ENCODE measurements at places on chromosomes 7 and 10.
A peak's percentile ranks its signal among the peaks of the same experiment; 100 is the strongest.

DNA sequence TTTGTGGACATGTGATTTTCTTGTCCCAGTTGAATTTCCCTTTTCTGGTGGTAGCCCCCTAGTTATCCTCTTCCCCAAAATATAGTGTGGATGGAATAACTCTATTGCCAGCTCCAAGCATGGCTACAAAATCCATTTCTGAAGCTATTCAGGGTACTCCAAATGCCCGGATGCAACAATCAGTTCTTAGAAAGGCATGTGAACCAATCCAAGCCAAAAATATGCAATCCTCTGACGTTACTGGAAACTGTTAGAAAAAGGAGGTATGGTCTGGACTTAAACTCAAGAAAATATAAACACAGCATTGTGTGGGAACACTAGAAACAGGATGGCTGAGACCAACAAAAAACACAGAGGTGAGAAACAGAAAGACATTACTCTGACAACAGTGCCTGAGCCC lies 347.0 kb downstream of the GPAM start:
- no peak for DNase-seq

DNA sequence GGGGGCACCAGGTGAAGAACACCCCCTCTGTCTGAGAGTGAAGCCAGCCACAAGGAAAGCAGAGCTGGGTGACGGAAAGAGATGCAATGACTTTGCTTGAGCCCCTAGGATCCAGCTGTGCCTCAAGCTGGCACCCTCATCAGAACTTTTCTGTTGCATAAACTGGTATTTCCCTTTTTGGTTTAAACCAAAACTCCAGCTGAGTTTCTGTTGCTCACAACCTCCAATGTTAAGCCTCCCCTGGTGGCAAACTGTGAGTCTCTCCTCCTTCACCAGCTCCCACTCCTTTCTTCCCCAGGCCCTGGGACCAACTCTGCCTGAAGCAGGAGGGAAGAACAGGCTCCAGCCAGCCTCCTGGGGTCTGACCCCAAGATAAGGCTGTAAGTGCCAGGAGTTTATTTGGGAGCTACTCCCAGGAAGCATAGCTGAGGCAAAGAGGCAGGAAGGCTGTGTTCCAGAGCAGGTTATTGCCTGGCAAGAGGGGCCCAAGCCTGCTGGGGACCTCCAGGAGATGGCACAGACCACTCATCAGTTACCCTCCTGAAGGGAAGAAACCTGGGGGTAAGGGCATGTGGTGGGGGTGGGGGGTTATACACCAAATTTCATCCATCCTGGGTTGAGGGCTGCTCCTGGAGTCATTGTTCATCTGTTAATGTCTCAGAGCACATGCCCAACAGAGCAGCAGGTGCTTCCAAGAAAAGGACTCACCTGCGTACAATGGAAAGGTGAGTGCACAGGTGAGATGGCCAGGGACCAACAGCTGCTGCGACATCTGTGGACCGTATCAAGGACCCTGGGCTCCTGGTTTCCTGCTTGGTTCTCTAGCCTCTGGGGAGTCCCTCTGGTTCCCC lies 73.3 kb upstream of the NANOS1 start:
- DNase-seq, result no peak

DNA sequence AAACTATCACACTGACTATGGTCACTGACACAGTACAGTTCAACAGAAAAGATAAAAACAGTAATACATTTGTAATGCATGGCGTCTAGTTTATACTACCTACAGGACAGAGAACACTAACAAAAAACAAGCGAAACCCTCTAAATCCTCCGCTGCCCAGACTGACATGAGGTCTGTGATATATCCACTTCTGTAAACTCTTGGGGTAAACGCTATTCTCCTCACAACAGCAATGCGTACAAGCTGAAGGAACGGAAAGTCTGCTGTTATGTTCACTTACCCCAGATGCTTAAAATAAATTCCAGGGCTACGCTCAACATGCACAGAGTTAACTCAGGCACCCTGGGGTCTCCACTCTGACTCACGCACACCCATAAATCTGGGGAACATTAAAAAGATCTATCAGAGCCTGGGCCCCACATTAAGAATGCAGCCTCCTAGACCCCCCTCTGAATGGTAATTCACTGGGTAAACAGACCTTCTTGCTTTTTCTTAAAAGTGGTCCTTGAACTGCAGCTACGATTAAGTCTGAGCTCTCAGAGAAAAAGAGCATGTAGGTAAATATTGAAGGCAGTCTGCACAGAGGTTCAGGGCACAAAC lies 105.6 kb downstream of the CTBP2 start:
- no peak for DNase-seq

DNA sequence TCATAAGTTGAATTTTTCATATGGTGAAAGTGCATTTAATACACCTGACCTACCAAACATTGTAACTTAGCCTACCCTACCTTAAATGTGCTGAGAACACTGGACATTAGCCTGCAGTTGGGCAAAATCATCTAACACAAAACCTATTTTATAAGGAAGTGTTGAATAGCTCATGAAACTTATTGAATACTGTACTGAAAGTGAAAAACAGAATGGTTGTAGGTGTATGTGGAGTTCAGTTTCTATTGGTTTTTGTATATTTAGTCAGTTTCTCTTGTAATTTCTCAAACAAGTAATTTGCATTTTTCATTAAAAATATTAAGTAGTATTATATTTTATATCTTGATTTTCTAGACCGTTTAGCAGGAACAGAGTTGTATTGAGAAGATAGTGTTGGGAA lies 15.3 kb downstream of the CCDC7 start:
- DNase-seq, result no peak

DNA sequence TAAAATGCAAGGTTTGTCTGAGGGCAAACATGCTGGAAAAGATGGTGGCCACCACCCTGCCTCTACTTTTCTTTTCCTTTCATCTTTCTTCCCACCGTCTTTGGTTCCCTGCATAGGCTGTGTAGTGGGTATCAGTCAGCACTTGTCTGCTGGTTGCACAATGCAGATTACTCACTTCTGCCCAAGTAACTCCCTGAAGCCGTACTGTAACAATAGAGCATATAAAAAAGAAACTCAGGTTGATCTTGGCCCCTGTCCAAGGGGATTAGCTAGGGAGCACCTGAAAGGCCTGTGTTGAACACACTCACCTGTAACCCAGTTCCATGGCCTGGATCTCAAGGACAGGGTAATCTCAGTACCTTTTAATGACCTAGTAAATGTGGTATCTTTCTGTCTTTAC lies 533.0 kb upstream of the GALNT17 start:
- peak; percentile 67 for DNase-seq

DNA sequence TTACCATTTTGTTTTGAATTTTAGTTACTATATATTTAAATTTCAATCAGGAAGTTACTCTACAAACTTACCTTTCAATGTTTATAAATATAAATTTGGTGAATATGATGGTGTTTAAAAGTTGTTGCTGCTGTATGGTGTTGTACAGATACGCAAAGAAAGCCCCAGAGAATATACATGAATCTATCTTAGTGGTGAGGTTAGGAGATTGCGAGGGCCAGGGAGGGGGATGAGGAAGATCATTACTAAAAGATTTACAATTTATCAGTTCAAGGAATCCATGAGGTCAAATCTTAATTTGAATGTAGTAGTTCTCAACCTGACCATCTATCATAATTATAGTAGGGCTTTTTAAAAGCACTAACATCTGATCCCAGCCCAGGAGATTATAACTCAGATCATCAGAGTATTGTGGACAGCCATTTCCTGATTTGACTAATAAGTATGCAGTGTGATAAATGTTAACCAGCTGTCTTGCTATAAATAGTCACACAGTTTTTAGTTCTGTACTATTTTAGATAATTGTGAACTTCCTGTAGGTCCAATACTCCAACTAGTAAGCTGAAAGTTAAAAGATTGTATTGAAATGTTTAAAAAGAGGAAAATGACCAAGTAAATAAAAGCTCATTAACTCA lies 23.6 kb downstream of the FAM3C start:
- DNase-seq, result no peak

GRCh38 chr10:34916314-34916713 lies 101.2 kb upstream of the PARD3 start:
- no peak for DNase-seq

GRCh38 chr7:135195968-135196629 lies 15.2 kb downstream of the WDR91 start:
- DNase-seq, result no peak

- DNase-seq, result no peak
Measured at GRCh38 chr10:5570979-5571810, 46.4 kb downstream of the CALML3 start.

- DNase-seq, result no peak
Measured at GRCh38 chr7:142668495-142668894, 80.8 kb upstream of the PRSS1 start.

GRCh38 chr7:151057506-151057988 lies at the start of gene CDK5:
TSS of gene CDK5 (minus strand) at chr7:151057897. CDS start at chr7:151057848, 49 bp downstream.
- DNase-seq, result peak; percentile 49

GRCh38 chr10:132452216-132452650 lies 55.2 kb downstream of the PWWP2B start:
- DNase-seq, result no peak

DNA sequence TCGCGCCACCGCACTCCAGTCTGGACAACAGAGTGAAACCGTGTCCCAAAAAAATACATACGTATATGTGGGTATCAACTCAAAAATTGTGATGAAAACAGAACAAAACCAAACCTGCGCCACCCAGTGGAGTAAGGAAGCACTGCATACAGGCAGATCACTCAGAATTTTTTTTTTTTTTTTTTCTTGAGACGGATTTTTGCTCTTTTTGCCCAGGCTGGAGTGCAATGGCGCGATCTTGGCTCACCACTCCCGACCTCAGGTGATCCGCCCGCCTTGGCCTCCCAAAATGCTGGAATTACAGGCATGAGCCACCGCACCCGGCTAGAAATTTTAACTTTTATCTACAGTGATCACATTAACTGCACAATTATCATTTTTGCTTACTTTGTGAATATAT lies 9.1 kb upstream of the TMEM236 start:
- DNase-seq, result no peak

DNA sequence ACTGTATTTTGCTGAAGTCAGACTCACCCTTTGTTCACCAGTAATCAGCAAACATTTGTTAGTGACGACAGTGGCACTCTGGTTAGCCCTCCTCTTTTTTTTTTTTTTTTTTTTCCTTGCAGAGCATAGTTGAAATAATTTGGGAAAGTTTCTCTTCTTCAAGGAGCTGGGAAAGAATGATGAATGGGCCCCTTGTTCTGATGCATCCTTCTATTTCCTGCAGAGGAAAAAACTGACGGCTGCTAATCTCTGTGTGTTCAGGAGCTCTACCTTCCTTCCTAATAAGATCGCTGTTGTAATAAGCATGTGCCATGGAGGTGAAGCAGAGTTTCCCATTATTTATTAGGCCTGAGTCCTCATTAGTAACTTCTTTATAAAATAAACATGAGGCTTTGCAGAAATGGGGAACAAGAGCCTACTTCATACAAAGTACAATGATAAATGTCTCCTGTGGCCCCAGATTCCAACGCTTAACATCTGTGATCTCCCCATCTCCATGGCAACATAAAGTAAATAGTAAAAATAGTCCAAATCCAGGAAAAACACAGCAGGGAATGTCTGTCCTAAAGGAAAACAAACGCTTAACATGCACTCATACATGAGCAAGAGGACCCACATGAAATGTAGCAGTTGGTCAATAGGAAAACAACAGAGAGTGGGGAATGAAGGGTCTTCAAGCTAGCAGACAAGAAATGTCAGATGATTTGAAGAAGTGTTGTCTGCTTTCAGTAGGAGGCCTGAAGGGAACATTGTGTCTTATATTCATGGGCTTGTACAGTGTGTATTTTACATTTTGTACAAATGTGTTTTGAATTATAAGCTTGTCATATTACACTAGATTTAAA lies 59.1 kb upstream of the CALD1 start:
- DNase-seq, result no peak

DNA sequence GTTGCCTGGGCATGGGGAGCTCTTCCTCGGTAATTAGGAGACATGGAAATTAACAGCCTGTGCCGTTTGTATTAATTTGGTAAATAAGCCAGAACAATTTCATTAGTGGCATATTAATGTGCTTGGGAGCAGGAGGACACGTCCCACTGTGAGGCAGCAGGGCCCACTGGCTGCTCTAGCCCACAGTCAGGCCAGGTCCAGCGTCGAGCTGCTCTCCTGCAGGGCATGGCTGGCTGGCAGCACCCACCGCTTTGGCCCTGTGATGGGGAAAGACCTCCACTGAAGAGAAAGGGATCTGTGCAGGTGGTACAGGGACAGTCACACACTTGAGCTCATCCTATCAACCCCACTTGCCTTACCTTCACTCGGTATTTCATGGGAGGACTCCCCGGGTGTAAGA lies 37.5 kb upstream of the LRRC4 start:
- DNase-seq, result no peak

- peak; percentile 38 for DNase-seq
Measured at GRCh38 chr10:110209454-110209925, 2.1 kb downstream of the MXI1 start.

DNA sequence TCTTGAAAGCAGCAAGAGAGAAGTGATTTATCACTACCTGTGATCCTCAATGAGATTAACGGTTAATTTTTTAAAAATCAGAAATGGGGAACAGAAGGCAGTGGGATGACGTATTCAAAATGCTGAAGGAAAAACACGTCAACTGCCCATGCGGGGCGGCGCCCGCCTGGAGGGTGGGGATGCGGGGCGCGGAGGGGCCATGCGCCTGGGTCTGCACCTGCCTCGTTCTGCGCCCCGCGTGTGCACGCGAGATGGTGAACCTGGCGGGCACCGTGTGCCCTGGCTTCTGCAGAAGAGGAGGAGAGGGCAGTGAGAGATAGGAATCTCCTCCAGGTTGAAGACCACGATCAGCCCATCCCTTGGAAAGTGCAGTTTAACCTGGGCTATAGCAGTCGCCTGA lies 79.3 kb upstream of the ZNF32 start:
- DNase-seq, result no peak

DNA sequence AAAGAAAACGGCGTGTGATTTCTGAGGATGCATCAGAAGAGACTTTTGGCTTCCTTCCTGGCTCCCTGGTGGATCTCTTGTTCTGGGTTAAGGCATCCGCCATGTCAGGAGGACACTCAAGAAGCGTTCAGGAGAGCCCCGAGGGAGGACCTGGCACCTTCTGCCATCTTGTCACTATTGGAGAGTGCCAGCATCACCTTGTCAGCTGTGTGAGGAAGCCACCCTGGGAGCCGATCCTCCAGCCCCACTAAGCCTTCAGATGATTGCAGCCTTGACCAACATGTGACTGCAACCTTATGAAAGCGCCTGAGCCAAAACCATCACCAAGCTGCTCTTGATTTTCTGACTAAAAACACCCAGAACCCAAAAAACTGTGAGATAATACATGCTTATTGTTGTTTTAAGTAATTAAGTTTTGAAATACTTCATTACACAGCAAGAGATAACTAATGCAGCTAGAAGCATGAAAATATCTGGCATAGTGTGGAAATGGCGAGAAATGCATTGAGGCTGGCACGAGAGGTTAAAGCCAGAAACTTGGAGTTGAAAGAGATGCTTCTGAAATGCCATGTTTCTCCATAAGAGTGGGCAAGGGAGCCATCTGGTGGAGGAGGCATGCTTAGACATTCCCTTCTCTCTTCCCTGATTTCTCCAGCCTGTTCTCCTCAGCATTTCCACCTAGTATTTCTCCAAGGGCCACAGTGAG lies 5.4 kb upstream of the ZFYVE27 start:
- peak; percentile 23 for DNase-seq

DNA sequence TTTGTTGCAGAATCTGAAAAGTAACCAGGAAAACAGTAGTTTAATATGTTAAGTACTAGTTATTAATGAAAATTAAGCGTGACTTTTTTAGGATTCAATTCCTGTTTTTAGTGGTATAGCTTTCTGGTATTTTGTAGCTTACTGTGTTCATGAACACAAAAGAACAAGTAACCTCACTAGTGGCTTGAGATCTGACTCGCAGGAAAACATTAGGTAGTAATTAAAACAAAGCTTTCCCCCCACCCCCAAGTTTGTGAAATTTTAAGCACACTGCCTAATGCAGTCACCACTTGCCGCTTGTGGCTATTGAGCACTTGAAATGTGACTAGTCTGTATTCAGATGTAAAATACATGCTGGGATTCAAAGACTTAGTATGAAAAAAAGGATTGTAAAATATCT lies 102.5 kb upstream of the RPA3 start:
- no peak for DNase-seq
